Caki2 (cell line): ENCODE measurements at places on chromosomes 7 and 10. TPM values are rescaled to one million over a fixed set of nuclear protein-coding genes. Genes with fewer than 3 reads are reported as not detected.

Gene RPEL1
- total RNA-seq, result not detected in 2 replicates

Gene TUBB8
- not detected in 2 replicates for total RNA-seq

Gene FAM20C
- 26.8 and 28.8 TPM in 2 replicates for total RNA-seq

Gene CYP26C1
- not detected in 2 replicates for total RNA-seq

Gene CLDN12
- 6.3 and 15.3 TPM in 2 replicates for total RNA-seq

Gene SH2D4B
- not detected in 2 replicates for total RNA-seq

Gene PRSS2
- not detected in 2 replicates for total RNA-seq

Gene ZNF438
- 2.1 and 2.6 TPM in 2 replicates for total RNA-seq

Gene DNAJC12
- total RNA-seq, result 0.17 and 5.5 TPM in 2 replicates
